ENCODE measurements at places on chromosomes 1 and 21.

DNA sequence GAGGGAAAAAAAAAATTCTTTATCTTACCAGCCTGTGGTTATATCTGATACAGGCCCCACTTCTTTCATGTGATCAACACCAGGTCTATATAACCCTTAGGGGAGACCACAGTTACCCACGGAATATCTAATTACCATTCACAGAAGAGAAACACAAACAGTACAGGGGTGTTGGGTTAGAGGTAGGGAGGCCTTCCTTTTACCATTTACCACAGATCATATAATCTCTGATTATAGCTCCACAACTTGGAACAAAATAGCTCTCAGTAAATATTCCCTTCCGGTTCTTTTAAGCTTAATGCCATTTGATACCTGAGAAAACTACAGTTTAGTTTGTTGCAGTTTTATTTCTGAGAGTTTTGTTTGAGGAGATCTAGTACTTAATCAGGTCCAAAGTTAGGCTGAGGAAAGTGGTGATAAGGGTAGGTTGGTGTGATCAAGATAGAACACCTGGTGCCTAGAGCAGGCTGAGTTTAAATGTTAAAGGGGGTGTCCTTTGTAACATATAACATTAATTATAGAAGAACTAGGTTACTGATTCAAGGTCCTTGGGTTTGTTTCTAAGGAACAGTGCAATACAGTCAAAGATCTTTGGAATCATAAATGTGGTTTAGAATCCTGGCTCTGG, 14.1 kb downstream of the EPB41 start:
- no peak for DNase-seq

GRCh38 chr1:17755120-17755519, at the start of gene ACTL8:
Gene ACTL8 (plus strand): TSS chr1:17755333. CDS start chr1:17823009, 67,676 bp downstream.
- DNase-seq: peak; percentile 15

DNA sequence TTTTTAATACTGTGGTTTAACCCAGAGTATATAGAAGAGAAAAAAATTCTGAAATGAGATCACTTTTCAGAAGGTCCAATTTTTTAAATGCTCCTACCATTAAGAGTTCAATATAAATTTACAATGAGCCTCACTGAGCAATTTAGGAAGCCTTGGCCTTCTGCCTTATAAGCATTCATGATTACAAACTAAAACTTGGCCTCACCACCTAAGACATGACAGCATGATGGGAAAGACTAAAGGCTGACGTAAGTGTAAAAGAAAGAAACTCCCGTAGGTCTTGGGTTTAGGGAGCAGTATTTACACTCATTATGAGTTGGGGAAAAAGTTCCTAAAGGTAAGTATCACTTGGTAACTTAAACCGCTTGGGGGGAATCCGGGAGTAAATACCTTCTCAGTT, 70.7 kb upstream of the ESRRG start:
- no peak for DNase-seq

GRCh38 chr1:94611681-94612475, 70.3 kb upstream of the F3 start:
- no peak for DNase-seq

DNA sequence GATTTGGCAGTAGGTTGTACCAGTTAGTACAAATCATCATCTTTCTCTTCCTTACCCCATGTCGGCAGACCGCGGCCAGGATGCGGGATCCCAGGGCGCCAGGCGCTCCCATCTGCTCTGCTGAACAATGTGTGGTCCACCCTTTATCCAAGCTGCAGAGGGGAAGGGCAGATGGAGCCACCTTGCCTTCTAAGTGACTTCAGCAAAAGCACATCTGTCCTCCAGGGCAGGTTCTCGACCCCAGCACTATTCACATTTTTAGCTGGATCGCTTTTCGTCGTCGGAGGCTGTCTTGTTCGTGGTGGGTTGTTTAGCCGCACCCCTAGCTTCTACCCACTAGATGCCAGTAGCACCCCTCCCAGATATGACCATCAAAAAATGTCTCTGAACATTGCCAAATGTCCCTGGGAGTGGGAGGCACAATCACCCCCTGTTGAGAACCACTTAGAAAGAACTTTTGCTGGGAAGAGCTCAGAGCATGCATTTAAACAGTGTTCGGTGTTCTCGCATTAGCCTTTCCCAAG, 58.1 kb upstream of the SIM2 start:
- no peak for DNase-seq

DNA sequence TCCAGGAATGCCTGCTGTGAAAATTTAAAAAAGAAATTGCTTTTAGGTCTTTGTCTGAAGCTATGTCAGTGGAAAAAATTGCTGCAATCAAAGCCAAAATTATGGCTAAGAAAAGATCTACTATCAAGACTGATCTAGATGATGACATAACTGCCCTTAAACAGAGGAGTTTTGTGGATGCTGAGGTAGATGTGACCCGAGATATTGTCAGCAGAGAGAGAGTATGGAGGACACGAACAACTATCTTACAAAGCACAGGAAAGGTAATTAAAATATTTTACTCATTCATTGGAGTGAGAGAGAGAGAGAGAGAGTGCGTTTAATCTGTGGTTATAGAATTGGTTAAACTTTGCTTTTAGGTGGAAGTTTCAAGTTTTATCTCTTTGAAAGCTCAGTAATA, 20.0 kb downstream of the CDC73 start:
- peak; percentile 30 for DNase-seq

- no peak for DNase-seq
Observed at GRCh38 chr1:41659159-41659495, 174.6 kb upstream of the EDN2 start.

DNA sequence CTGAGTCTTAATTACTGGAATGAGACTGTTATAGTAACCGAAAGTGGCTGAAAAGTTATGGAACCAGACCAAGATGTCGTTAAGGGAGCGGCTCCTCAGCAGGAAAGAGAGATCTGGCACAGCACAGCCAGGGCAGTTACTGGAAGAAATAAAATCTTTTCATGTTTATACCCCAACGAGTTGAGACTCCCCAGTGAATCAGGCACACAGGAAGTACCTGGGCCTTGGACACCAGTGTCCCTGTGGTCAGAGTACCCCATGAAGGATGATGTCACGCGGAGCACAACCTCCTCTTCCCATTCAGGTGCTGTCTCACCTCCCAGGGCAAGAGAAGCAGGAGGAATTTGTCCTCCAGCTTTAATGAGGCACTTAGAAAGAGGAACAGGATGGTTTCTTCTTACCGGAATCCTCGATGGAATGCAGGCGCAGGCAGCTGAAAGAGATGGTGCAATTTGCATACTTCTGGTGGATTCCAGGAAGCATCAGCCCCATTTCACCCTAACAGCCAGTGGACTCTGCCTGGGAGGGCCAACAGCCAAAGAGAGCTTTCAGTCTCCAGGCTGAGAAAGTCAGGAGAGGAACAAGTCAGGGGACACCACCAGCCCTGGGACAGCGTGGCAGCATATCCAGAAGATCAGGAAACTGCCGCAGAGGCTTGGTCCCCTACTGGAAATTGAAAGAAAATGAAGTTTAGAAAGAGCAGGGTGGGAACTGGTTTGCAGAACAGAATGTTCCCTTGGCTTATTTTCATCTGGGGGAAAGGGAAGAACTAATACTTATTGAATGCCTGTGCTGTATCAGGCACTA, 35.9 kb upstream of the CTTNBP2NL start:
- no peak for DNase-seq

DNA sequence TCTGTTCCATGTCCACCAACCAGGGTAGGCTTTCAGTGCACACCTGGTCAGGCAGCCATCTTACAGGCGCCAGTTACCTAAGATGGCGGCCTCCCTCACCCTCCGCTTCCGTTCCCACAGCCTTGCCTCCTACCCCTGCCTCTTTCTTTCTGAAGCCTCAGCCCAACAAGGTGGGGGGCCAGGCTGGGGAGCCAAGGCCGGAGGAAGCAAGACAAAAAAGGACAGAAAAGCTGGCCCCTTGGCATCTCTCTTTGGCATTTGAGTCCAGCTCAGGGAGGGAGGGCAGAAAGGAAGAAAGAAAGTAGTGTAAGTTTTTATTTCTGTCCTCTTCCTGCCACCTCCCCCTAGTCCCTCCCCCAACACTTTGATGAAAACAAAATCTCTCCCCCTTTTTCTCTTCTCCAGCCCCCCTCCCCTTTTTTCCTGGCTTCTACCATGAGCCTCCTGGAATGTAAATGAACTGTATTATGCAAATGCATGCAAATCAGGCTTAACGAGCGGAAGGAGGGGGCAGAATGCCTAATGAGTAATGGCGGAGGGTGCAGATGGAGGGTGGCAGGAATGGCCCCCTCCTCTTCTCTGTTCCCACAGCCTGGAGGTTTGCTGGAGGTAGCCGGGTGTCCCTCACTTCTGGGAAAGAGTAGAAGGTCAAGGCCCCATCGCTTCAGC, 43.8 kb downstream of the RHBG start:
- DNase-seq: no peak

- no peak for DNase-seq
Observed at GRCh38 chr1:47621977-47622376, 184.1 kb downstream of the FOXD2 start.

- no peak for DNase-seq
Observed at GRCh38 chr1:208628022-208628914, 384.1 kb upstream of the PLXNA2 start.

GRCh38 chr1:69657971-69658370, 90.2 kb downstream of the LRRC7 start:
- no peak for DNase-seq

DNA sequence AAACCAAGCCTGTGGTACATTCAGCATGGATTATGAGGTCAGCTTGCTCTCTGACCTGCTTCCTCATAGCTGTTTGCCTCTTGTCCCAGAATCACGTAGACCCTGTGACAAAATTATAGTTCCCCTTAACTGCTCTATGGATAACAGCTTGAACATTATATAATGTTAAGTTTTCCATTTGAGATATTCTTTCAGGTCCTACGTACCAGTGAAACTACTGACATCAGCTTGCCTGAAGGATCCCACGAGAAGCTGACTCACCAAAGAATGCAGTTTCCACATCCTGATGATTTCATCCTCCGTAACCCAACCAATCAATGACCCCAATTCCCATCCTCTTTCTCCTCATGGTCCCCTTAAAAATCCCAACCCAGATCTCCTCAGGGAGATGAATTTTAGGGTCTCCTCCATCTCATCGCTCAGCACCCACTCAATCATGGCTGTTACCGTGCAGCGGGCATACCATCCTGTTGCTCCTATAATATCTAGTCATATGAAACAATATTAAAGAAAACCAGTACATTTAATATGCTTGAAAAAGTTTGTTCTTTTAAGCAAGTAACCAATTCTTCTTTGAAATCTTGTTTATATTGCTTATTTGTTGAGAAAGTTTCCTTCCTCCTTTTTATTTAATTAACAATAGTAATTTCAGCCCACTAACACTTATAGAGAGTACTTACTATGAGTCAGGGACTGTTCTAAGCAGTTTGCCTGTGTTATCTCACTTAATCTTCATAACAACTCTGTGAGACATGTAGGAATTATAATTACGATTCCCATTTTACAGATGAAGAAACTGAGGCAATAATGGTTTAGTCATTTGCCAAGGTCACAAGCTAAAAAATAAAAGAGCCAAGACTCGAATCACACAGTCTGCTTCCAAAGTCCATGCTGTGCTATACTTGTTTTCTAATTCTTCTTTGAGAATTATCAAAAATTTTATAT, 27.4 kb downstream of the CHML start:
- DNase-seq: peak; percentile 12

GRCh38 chr1:230836793-230837192, 31.5 kb downstream of the C1orf198 start:
- DNase-seq: no peak

GRCh38 chr21:46079352-46080170, 18.4 kb upstream of the COL6A2 start:
- DNase-seq: no peak

DNA sequence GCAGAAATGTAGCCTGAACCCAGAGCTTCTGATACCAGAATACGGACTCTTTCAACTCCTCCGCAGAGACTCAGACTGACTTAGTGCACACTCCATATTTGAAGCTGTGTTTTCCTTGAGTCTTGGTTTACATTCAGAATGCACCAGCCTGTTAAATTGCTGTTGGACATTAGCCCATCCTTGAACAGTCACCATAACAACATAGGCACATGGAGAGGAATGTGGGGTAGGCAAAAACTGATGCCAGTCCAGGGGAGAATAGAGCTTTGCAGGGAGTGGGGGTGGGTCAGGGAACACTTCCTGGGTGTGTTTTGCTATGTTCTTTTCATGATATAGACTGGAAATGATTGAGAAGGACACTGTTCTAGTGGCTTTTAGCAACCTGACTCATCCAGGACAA, 76.3 kb upstream of the CACNA1E start:
- DNase-seq: no peak

DNA sequence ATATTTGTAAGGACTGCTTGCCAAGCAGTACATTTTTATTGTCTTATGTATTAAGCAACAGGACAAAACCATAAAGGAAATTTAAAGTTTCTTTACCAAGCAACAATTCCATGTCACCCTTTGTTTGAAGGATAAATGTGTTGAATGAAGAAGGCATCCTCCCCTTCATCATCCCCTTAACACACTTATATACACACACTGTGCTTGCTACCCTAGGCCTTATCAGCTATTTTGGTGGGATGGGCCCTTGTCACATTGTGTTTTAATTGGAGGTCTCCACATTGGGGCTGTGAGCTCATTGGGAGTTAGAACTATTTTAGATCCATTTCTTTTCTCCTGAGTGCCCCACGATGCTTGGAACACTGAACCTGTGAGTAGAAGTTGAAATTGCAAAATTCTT, 1.9 kb downstream of the VANGL1 start:
- DNase-seq: no peak

GRCh38 chr1:63122079-63122478, 200.3 kb upstream of the FOXD3 start:
- no peak for DNase-seq

DNA sequence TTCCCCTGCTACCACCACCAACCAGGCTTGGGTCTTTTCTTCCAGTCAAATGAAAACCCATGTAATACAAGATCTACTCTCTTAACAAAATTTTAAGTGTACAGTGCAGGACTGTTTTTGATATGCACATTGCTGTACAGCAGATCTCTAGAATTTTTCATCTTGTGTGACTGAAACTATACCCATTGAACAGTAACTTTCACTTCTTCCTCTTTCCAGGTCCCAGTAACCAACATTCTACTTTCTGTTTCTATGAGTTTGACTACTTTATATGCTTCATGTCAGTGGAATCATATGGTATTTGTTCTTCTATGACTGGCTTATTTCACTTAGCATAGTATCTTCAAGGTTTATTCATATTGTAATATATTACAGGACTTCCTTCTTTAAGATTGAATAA, 45.3 kb upstream of the PLPPR4 start:
- no peak for DNase-seq

- DNase-seq: no peak
Observed at GRCh38 chr1:43288058-43288784, 2.8 kb upstream of the C1orf210 start.

- no peak for DNase-seq
Observed at GRCh38 chr1:30525971-30526651, 197.3 kb downstream of the MATN1 start.

DNA sequence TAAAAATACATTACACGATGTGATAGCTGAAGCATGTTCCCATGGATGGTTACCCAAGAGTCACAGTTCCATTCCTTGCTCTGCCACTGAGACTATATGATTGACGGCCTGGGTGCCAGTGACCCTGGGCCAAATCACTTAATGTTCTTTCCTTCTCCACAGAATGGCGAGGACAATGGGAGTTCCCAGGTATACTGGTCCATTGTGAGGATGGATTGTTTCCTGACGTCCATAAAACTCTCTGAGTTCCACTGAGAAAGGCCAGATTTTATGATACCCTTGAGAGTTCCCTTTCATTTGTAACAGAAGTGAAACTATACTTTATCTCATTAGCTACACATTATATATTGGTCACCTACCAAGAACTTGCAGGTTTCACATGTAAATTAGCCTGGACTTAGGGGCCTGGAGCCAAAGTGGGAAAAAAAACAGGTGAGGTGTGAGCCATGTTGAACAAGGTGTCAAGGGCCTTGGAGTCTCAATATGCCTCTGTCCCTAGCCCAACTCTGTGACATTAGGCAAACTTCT, 502.2 kb upstream of the DAB1 start:
- no peak for DNase-seq

GRCh38 chr1:24801176-24801575, 55.9 kb downstream of the CLIC4 start:
- no peak for DNase-seq
